ENCODE measurements at places on chromosomes 1 and 21.
A peak's percentile ranks its signal among the peaks of the same experiment; 100 is the strongest.

- DNase-seq: no peak
These were observed 4.8 kb downstream of the FASLG start for GRCh38 chr1:172663732-172664131.

DNA sequence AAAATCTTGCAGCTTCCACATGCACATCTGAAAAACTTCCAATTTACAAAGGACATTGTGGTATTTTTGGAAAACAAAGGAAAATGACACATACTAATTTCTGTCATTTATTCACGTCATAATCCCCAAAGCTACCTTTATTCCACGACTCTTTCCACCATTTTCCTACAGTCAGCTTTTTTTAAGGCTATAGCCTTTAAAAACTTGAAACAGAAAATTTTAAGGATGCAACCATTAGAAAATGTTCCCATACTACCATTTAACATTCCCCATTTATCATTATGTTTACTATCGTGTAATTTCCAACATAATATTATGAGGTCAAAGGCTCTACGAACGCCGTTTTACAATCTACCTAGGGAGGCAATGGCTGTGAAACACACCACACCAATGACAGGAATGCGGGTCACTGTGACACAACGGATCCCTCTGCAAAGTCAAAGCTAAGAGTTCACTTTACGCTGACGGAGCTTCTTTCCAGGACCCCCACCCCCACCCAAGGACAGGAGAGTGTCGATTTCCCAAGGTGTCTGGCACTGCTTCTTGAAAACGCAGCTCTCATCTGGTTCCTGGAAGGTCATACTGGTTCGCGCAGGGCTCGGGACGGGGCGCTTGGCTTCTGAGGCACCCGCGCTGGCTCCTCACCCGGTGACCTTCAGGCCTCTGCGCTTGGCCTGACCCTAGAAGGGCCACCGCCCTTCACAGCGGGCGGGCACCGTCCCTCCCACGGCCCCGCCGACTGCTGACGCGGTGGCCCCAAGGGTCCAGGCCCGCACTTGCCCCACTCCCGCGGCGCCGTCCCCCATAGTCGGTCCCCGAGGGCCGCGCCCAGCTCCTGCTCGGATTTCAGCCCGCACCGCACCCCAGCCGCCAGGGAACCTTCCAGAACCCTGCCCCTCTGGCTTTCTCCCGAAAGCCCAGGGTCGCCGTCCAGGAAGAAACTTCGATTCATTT, 50.5 kb upstream of the ATF3 start:
- peak; percentile 37 for DNase-seq

- no peak for DNase-seq
These were observed 111.5 kb upstream of the ETV3 start for GRCh38 chr1:157249739-157250138.

DNA sequence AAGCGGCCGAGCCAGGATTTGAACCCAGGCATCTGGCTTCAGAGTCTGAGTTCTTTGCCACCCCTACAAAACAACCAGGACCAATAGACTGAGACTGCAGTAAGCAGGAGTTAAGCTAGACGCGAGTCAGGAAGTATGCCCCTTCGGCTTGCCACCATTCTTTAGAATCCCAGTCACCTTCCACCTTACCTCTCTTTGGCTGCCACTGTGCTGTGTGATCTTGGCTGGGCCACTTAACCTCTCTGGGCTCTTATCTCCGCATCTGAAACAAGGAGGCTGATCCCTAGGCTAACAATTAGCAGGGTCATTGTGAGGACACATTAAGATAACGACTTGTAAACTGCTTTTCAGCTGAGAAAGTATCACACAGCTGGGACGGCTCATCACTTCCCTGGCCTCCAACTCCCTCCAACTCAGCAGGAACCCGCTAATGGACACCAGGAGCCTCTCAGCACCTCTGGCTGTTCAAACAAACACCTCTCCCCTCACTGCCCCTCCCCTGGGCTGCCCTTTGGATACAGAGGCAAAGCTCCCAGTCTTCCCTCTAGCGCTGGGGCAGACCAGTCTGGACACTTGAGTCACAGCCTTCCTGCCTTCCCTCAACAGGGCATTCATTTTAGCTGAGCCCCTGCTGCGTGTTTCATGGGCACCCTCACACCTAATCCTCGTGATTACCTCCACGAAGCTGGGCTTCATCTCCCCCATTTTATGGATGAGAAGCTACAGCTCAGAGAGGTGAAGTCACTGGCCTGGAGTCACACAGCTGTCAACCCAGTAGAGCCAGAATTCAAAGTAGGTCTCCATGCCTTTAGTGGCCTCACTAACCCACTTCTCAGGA, 83.2 kb downstream of the CAMK2N1 start:
- DNase-seq: no peak

DNA sequence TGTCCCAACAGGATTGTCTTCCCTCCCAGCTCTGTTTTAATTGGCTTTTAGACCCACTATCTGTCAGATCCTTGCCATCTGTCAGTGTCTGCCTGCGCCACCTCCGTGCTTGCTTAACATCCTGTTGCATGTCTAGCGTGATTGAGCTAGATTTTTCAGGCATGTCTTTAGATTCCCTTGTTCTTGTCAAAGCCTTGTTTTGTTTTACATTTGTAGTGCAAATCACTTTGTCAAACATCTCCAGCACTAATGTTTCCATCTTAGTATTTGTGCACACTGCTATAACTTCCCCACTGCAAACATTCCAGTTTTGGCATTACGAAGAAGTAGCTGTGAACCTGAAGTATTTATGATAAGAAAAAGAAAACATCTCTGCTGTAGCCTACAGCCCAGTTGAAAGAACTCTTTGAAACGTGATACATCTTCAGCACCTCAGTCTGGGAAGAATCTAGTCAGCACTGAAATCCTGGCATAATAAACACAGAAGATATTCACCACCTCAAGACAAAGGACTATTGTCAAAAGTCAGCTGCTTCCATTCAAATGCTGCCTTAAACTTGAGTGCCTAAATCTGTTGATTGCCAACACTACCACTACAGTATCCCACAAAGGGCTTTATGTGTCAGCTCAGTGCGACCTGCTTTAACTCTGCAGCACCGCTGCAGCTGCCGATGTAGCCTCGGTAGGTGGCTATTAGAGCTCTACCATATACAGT, 105.0 kb downstream of the FNBP1L start:
- no peak for DNase-seq

GRCh38 chr1:147080006-147080661, 92.1 kb downstream of the PRKAB2 start:
- DNase-seq: no peak

DNA sequence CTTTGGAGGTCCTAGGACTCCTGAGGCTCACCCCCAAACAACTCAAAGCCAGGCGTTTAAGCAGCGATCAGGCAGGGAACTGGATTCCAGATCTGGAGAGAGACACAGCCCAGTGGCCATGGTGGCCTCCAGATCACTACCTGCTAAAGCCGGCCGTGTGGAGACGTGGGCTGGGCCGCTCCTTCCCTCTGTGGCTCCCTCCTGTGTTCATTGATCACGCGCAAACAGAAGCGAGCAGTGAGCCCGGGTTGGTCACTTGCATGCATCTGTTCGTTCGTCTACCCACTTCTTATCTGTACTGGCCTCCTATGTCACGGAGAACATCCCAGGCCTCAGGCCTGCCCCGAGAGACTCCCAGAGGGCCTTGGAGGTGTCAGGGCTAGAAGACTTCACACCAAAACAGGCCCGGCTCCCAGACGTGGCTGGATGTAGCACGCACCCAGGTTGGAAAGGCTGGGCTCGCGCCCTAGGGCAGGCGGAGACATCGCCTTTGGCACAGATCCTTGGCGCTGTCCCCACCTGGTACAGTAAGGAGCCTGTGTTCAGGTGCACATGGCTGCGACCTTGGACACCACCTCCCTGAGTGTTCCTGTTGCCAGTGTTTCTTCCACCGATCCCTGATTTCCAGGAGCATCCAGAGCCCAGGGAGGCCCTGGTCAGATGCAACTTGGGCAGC, 76.7 kb upstream of the ARHGEF16 start:
- DNase-seq: no peak

DNA sequence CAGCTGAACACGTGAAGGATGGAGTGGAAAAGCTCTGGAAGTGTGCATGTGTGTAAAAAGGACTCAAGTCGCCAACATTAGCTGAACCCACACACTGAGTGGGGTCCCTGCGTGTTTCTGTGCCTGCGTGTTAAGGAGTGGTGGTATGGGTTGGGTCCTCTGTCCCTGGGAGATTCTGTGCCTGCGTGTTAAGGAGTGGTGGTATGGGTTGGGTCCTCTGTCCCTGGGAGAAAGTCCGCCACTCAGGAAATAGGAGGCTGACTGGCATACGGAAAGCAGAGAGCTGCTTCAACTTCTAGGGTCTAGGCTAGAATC, 7.0 kb upstream of the SOX13 start:
- no peak for DNase-seq

DNA sequence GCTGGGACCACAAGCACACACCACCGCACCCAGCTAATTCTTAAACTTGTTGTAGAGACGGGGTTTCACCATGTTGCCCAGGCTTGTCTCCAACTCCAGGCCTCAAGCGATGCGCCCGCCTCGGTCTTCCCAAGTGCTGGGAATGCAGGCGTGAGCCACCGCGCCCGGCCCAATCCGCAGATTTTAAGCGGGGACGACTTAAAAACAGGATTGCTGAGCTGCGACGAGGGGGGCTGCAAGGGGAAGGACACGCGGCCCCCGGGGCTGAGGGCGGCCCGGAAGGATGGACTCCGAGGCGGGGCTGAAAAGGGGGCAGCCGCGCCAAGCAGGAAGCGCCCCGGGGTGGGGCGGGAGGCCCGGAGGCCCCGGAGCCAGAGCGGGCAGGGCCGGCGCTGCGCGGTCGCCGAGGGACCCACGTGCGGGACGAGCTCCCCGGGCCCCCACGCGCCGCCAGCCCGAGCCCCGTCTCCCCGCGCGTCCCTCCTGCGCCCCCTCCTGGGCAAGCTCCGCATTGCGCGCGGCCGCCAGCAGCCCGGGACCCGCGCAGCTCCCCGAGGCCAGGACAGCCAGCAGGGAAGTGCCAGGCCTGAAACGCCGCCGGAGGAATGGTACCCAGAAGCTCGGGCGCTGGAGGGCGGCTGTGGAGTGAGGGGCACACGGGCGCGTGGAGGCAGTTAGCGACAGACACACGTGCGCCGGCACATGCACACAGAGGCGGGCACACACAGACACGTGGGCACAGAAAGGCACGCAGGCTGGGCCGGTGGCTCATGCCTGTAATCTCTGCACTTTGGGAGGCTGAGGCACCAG, 5.5 kb upstream of the PRKCZ start:
- DNase-seq: peak; percentile 75

GRCh38 chr21:39073717-39074116, 109.5 kb downstream of the PSMG1 start:
- no peak for DNase-seq

GRCh38 chr1:153363641-153364040, 6.0 kb downstream of the S100A9 start:
- DNase-seq: peak; percentile 9

GRCh38 chr1:239253032-239253431, 133.3 kb upstream of the CHRM3 start:
- no peak for DNase-seq

GRCh38 chr1:182672487-182672836, 11.9 kb downstream of the RGS8 start:
- DNase-seq: no peak

- DNase-seq: no peak
These were observed 51.1 kb downstream of the CSMD2 start for GRCh38 chr1:34113887-34114286.

DNA sequence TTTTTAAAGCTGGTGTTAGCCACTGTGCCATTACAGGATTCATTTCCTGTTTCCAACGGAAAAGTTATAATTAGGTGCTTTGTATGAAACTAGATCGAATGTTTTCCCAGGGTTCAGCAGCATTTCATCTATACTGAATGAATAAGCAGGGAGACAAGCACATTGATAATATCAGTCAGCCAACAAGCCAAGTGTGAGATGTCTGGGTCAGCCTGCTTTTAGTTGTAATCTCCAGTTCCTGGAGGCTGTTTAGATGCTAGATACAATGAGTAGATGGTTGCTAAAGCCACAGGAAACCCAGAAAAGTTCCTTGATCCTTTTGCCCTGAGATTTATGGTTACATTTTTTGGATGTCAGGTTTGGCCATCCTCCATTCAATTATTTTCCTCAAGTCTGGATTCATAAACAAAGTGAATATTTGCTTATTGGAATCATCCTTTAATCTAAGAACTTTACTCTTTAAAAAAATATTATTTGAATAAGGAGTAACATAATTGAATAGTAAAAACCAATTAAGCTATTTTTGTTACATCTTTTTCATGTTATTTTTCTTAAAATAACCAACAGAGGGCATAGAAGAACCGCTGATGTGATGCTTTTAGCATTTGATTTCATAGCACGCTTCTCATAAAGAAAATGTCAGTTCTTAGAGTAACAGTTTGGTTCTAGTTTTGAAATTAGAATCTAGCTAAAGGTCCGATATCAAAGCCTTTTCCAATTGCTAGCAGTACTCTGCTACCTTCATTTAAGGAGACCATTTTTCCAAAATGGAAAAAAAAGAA, 76.6 kb downstream of the HSPA13 start:
- DNase-seq: no peak

GRCh38 chr1:214044438-214045214, 56.9 kb downstream of the PROX1 start:
- no peak for DNase-seq

GRCh38 chr1:185288435-185288834, 28.6 kb downstream of the IVNS1ABP start:
- DNase-seq: no peak

DNA sequence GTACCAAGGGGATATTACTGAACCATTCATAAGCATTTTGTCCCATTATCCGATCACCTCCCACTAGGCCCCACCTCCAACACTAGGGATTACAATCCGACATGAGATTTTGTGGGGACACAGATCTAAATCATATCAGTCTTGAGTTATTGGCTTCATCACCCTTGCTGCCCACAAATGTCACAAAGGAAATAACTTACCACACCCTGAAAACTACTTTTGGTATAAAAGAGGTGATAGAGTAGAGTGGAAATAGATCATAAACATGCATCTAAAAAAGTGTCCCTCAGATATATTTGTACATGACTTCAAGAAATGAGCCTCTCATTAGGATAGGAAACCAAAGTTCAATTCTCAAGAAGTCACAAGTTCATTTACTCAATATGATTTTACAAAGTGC, 22.6 kb upstream of the FCRL3 start:
- DNase-seq: no peak

DNA sequence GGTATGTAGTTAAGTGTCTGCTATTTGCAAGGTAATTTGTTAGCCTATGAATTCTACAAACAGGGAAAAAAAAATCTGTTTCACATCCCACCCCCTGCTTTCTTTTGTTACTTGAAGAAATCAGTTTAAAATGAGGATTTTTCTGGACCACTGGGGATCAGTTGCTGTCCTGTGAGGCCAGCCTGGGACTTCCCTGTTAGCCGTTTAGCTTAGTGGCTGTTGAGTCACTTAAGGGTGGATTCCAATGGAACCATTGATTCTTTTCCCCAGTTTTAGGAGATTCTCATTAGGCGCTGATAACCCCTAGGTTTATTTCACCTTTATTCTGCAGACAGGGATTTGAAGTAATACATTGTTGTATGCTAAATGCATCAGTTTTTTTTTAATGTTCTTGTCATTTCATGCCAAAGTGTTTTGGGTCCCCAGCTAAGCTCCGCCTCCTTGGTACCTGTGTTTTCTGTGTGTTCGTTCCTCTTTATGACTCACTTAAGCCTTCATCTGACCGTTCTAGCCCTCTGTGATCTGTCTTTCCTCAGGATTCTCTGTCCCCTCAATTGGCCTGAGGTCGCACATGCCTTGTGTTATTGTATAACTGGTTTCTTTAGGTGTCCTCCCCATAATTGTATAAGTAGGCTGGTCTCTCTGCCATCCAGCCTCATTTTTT, 59.3 kb downstream of the NOS1AP start:
- DNase-seq: no peak

GRCh38 chr1:160108888-160109662, 6.5 kb upstream of the ATP1A2 start:
- no peak for DNase-seq
